Activated CD8-positive, alpha-beta memory T cell treated with anti-CD3 and anti-CD28 coated beads for 36 hours (primary cell): ENCODE measurements at places on chromosomes 1 and 21. TPM values are rescaled to one million over a fixed set of nuclear protein-coding genes. Genes with fewer than 3 reads are reported as not detected.

The ADCY10 gene
- total RNA-seq, result not detected

The CCDC17 gene
- 1.7 TPM for total RNA-seq

The LCE6A gene
- total RNA-seq, result not detected

The NR5A2 gene
- total RNA-seq, result not detected

The ERVH48-1 gene
- not detected for total RNA-seq

The GBP7 gene
- not detected for total RNA-seq

The AGMAT gene
- 19.6 TPM for total RNA-seq

The CLEC20A gene
- not detected for total RNA-seq

The LHX4 gene
- not detected for total RNA-seq

The CFAP74 gene
- not detected for total RNA-seq

The TTC3 gene
- 50.7 TPM for total RNA-seq

The EDARADD gene
- 16.3 TPM for total RNA-seq

The S100A12 gene
- total RNA-seq, result not detected

The SPATA46 gene
- total RNA-seq, result not detected

The CADM3 gene
- total RNA-seq, result not detected

The OR2L8 gene
- total RNA-seq, result not detected

The KRTAP27-1 gene
- not detected for total RNA-seq

The TEX35 gene
- not detected for total RNA-seq

The OPTC gene
- total RNA-seq, result not detected

The MROH9 gene
- not detected for total RNA-seq

The RPL22 gene
- 441 TPM for total RNA-seq

The CCDC24 gene
- 2.9 TPM for total RNA-seq
